ENCODE measurements at places on chromosomes 7 and 10.

- no peak for DNase-seq
These were observed 339.4 kb downstream of the SFMBT2 start for GRCh38 chr10:7071421-7071820.

GRCh38 chr10:32417911-32418547 is 27.9 kb upstream of the CCDC7 start:
- DNase-seq, result no peak

- no peak for DNase-seq
These were observed 45.4 kb upstream of the STOX1 start for GRCh38 chr10:68781613-68782574.

GRCh38 chr7:52928591-52928990 is 106.8 kb upstream of the POM121L12 start:
- no peak for DNase-seq

DNA sequence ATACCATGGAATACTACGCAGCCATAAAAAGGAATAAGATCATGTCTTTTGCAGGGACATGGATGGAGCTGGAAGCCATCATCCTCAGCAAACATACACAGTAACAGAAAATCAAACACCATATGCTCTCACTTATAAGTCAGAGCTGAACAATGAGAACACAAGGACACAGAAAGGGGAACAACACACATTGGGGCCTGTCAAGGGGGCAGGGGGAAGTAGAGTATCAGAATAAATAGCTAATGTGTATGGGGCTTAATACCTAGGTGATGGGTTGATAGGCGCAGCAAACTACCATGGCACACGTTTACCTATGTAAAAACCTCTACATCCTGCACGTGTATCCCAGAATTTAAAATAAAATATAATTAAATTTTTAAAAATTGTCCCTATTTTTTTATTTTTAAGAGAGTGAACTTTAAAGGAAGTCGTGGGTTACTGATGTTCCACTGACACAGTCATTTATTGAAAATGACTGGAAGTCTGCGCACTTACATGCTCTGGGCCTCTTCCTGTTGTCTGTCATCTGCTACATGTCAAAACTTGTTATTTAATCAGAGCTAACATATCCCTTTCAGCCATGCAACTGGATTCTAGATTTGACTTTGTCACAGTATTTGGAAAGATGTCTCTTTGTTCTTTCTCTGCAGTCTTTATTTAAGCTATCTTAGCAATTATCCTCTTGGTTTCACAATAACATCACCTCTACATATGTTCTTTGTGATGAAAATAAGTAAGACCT is 73.7 kb upstream of the ABCB5 start:
- DNase-seq, result no peak

GRCh38 chr10:133454204-133454893 is 604 bp downstream of the SCART1 start:
- DNase-seq, result no peak

GRCh38 chr10:80165173-80165572 is 32.6 kb downstream of the PLAC9 start:
- no peak for DNase-seq

- no peak for DNase-seq
These were observed 24.6 kb downstream of the PPP3CB start for GRCh38 chr10:73471226-73471625.

DNA sequence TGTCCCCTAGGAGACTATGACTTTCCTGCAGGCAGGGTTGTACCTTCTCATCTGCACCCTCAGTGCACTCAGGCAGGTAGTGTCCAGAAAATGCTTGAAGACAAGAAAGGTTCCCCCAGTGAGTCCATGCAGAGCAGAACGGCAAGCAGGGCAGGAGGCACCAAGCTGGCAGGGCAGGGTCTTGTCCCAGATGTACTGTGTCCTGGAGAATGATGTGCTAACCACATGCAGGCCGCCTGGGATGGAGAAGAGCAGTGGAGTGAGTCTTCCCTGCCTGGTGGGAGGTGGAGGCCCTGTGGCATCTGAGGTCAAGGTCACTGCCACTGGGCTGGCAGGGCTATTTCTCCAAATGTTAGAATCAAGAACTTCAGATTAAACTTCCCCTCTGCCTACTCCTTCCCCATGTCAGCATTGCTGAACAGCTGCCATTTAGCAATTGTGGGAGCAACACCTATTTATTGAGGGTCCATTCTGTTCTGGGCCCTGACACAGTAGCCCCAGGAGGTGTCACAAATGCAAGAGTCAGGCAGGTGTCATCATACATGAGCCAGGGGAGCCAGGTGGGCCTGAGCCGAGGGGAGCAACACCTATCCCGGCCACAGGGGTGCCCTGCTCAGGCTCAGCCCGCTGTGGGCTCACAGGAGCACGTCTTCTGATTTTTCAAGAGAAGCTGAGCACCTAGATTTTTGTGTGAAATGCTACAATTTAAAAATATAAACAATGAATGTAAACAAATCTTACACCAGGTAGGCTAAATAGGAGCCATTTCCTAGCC is 34.1 kb downstream of the PTPRE start:
- no peak for DNase-seq

- DNase-seq, result no peak
These were observed 2.5 kb downstream of the ZEB1 start for GRCh38 chr10:31321396-31321941.

- no peak for DNase-seq
These were observed 105.8 kb downstream of the SEMA3A start for GRCh38 chr7:84088802-84089201.

DNA sequence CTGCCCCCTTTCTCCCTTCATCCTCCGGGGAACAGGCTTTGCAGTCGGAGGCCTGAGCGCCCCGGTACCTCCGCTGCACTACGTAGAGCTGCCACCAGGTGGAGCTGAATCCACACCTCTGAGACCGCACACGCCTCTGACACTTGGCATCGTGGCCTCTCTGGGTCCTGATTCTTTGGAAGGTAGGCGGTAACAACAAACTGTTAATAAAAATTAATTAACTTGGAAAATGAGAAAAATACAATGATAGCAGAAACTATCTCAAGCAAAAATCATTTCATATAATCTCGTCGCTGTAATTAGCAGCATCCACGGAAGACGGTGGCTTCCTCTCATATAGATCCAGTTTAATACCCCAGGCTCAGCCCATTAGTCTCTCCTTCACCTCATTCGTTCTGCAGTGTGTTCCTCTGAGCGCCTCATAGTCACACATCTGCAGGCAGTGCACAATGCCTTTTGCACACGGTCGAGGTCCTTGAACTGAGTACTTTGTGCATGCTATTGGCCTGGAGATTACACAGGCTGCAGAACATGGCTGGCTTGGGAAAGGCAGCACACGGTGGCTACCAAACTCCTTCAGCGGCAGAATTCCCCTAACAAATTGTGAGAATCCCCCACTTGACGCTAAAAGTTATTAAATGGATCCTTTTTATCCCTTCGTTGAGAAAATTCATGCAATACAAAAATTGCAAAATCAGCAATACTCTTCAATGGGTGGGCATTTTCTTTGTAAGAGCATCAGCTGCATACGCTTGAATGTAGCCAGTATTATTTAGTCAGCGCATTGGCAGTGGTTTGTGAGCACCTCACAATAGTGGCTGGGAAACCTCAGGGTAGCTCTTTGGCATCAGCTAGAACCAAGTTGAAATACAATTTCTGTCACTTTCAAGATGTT is 18.7 kb downstream of the OR9A2 start:
- peak; percentile 68 for DNase-seq

DNA sequence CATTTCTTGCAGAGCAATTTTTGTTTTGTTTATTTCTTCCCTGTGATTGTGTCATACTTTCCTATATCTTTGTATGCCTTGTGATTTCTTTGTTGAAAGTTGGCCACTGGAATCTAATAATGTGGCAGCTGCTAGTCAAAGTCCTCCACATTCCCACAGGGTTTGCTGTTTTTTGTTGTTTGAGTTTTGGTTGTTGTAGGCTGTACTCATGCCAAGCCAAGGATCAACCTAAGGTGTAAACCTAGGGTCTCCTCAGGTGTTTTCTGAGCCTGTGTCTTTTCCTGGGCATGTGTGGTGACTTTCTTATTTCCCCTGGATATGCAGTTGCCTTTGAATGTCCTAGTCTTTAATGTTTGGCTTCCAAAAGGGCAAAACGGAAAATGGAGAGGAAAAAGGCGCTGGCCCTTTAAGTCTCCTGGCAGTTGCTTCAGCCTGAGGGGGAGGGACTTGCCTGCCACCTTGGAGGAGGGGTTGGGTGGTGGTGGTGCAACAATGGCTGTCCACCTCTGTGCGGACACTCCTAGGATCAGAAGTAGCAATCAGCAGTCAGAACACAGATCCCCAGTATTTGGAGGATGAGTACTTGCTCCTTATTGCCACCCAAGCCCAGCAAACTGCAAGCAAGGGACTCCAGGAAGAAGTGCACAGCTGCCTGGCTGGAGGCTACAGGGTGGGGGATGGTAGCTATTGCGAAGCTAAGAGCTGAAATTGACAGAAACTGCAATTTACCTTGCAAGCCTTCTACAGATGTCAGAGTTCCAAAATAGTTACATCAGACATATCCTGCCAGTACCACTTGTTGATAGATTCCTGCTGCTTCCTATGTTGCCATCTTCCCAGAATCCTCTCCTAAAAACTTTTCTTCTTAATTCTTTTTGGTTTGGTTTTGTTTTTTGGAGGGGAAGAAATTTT is 5.6 kb upstream of the ZNF518A start:
- no peak for DNase-seq

DNA sequence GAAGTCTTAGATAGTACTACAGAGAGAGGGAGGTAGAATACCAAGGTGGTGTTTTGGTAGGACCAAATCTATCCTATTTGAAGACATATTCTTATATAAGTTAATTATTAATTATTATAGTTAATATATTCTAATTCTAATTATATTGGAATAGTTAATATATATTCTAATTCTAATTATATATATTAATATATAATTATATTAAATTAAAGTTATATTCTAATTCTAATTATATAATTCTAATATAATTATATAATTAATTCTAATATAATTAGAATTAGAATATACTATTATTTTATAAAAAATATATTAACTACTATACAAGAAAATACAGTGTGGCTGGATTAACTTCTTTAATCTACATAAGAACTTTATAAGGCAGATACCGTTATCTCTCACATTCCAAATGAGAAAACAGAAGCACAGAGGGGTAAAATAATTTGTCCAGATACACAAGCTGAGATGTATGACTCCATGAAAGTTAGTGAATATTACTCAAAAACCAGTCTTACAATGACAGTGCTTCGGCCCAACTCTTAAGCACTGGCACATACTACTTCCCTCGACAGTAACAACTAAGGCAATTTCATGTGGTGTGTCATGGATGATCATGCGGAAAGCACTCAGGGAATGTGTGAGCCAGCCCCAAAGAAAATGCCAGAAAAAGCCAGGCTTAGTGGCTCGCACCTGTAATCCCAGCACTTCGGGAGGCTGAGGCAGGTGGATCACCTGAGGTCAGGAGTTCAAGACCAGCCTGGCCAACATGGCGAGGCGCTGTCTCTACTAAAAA is 42.6 kb downstream of the TYW1B start:
- DNase-seq, result no peak

DNA sequence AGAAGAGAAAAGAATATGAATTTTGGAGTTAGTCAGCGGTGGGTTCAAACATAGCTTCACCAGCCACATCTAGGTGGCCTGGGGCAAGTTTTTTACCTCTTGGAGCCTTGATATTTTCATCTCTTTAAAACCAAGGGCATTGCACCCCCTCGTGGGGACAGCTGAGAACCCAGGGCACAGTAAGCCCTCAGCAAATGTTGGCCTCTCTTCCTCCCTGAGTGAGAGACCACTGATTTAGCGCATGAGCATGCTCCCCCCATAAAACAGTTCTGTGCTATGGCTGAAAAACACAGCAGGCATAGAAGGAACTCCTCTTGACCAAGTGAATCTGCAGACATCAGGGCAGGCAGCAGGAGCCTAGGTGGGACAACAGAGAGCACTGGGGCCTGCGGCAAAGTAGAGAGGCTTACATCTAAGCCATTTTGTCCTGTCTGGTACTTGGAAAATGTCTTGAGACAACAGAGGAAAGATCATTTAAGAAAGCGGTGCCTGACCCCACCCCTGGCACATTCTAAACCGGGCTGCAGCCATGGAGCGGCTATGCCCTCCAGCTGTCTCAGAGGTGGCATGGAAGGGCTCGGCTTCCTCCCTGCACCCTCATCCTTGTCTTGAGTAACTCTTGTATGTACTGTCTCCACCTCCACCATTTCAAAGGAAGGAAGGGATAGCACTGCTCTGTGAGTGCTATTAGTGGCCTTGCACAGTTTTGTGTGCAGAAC is 94.7 kb downstream of the ARHGAP22 start:
- no peak for DNase-seq

DNA sequence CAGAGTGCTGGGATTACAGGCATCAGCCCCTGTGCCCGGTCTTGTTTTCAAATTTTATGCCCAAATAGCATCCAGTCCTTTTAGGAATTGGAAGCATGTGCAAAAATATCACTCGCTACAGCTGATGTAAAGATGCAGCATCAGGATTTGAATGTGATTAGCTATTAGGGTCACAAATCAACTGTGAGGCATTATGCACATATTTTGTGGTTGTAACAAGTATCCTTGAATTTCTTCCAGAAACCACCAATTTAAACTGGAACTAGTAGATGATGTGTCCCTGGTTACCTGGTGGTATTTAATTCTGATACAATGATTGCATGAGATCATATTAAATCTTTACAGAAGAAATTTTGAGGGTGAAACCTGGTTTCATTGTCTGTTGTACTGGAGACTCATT is 41.0 kb upstream of the ITGA8 start:
- no peak for DNase-seq

DNA sequence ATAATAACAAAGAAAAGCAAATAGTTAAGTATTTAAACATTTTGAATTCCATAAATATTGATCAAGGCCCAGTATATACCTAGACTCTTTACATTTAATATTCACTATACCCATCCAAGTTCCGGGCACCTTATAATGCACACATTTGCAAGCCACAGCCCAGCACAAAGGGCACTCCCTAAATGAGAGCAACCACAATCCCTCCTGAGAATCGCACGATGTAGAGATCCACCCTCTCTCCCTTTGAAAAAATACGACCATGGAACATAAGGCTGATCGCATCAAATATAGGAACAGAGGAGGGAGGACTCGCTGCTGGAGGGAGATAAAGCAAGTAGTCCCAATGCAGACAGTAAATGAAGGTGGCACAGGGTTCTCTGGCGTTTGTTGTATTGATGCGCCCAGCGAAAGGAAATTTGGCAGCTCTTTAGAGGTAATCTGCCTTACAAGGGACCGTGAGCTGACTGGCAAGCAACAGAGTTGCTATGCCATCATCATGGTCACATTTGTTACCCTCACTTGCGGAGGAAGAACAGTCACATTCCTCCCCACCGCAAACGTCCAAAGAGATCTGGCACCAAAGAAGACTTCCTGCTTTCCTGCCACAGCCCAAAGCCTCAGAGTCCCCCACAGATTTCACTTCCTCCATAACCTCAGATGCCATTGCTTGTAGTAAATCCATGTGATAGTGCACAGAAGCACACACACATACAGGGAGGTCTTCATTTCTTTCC is 16.1 kb upstream of the TAS2R40 start:
- DNase-seq, result no peak

Measured in stimulated activated CD8-positive, alpha-beta memory T cell treated with anti-CD3 and anti-CD28 coated beads, Interleukin-7, amount 100 ng/mL, for 1 hour (primary cell).